ENCODE measurements at places on chromosomes 7 and 10.

DNA sequence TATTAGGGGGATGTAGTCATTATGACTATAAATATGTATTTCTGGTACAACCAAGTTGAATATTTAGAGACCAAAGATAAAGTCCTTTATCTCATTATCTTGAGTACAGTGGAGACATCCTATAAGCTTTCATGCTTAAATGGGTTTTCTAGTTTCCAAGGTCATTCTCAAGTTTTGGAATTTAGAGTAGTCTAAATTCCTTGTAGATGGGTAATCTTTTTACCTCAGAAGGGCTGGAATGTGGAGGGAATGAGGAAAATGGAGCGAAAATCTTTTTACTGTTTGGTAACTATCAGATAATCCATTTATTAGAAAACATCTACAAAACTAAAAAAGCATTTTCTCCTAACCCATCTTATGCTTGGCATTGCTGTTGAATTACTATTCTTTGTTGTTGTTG lies 181.3 kb downstream of the RNF133 start:
- no peak for DNase-seq

DNA sequence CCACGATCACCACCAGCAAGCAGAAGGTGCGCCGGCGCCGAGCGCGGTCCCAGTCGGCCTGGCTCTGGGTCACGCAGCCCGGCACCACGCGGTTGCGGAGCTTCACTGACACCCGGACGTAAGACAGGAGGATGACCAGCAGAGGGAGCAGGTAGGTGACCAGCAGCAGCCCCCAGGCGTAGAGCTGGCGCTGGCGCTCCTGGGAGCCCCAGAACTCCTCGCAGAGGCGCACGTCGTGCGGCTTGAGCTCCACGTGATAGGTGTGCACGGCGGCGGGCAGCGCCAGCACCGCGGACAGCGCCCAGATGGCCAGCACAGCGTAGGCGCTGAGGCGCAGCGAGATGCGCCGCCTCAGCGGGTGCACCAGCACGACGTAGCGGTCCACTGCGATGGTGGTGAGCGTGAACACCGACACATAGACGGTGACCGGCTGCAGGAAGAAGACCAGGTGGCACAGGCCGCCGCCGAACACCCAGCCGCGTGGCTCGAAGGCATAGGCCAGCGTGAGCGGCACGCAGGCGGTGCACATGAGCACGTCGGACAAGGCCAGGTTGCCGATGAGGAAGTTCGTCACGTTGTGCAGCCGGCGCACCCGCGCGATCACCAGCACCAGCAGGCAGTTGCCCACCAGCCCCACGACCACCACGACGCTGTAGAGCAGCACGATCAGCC lies 920 bp downstream of the PRLHR start:
- DNase-seq, result no peak

DNA sequence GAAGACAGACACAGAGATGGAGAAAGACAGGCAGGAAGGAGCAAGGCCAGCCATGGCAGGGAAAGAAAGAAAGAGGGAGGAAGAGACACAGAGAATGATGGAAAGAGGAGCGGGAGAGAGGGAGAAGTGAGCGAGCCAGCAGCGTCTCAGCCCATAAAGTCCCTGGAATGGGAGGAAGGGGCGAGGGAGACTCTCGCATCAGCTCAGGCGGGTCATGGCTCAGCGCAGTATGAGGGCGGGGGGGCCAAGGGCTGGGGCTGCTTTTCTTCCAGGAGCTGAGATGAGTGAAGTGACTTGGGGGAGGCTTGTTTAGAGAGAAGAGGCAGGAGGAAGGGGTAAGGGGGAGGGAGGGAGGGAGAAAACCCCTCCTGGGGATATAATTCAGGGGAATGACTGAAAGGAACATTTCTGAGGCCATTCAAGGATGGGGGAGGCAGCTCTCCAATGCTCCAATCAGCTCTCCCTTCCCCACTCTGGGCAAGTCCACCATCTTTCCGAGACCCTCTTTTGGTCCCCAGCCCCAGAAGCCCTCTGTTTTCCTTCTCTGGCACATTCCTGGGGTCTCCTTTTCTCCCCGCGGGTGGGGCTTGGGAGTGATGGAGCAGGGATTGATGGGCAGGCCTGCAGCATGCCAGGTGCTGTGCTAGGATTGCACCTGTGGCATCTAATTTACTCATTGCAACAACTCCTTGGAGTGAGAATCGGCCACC lies 87.9 kb downstream of the HIF1AN start:
- no peak for DNase-seq

DNA sequence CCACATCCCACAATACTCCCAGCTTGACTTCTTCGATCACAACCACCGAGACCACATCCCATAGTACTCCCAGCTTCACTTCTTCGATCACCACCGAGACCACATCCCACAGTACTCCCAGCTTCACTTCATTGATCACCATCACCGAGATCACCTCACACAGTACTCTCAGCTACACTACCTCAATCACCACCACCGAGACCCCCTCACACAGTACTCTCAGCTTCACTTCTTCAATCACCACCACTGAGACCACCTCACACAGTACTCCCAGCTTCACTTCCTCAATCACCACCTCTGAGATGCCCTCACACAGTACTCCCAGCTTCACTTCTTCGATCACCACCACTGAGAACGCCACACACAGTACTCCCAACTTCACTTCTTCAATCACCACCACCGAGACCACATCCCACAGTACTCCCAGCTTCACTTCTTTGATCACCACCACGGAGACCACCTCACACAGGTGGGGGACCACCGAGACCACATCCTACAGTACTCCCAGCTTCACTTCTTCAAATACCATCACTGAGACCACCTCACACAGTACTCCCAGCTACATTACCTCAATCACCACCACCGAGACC lies 8.6 kb downstream of the MUC3A start:
- no peak for DNase-seq

DNA sequence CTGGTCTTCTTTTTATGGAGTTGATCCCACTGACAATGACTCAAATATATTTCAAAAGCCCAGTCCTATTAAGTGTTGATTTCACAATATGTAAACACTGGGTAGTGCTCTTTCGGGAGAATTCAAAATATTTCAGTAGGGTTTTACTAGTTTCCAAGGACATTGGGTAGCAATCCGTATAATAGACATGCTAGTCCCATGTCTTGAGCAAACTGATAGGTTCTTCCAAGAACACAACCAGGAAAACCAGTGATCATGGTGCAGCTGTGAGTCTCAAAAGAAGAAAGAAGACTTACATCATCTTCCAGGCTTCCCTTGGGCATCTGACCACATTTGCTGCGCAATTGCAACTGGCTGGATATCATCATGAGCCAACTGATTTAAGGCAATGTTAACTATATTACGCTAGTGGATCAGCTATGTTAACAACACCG lies 59.3 kb upstream of the APBB1IP start:
- no peak for DNase-seq

- no peak for DNase-seq
Measured at GRCh38 chr7:125857606-125858005, 928.0 kb upstream of the POT1 start.

GRCh38 chr7:1361016-1361755 lies 98.1 kb downstream of the MICALL2 start:
- no peak for DNase-seq

GRCh38 chr7:19585761-19586160 lies 123.1 kb downstream of the POLR1F start:
- no peak for DNase-seq

DNA sequence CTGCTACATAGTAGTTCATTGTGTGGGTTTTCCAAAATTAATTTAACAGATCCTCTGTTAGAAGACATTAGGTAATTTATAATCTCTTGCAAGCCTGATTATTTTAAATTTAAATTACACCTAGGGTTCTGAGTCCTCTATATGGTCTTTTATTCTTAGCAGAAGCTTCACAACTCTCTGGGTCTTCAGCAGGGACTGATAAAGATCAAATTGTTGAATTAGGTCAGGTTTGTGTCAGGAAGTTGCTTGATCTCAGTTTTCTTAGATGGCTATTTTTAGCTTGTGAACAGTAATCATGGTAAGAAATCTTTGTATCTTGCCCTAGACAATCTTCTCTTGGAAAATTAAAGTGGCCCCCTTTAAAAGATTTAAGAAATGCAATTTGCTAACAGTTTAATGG lies 183.1 kb upstream of the HDAC9 start:
- DNase-seq, result no peak

- DNase-seq, result no peak
Measured at GRCh38 chr10:3424111-3424851, 251.7 kb upstream of the PITRM1 start.

- DNase-seq, result no peak
Measured at GRCh38 chr10:7998831-7999230, 55.7 kb upstream of the GATA3 start.

DNA sequence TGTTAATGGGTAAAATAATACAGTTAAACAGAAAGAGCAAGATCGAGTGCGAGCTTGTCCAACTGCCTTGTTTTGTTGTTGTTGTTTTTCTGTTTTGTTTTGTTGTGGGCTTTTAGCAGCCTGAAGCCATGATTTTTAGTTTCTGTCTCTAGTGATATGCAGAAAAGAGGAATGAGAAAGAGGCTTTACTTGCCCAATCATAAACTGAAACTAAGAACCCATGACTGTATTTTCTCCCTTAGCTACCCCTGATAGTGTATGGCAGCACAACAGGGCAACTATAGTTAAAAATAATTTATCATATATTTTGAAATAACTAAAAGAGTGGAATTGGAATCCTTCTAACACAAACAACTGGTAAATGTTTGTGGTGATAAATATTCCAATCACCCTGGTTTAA lies 493.9 kb downstream of the GLRX3 start:
- DNase-seq, result no peak

DNA sequence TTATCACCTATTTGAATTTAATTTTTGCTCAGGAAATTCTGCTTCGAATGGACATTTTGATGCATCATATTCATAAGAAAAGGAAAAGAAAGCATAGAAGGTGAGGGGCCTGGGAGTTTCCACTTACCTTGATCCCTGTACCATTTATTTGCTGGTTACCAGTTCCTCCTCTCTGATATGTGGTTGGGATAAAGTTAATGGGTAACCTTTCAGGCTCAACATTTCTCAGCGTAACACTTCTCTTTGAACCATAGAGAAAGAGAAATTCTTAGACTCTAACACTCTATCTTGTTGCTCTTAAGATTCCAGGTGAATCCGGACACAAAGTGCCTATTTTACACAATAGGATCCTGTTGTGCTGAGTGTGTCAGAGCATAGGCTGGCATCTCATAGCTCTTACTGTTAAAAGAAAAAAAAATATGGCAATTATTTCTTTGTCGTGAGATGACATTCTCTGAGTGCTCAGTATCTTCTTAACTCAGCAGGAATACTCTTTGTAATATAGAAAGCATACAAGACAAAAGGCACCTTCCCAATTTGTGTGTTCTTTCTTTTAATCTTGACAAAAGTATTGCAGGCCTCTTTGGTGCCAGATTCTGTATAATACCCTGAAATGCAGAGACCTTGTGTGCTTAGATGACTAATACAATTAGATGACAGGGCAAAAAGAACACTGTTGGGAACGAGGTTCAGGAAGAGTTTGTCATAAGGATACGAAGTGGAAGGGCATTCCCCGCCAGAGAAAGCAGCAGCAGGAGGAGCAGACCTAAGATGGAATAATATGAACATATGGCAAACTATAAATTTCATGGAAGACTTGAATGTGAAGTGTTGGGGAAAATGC lies 689.6 kb downstream of the NRG3 start:
- DNase-seq, result no peak

GRCh38 chr7:141410353-141411000 lies 140.7 kb upstream of the AGK start:
- no peak for DNase-seq

- DNase-seq, result no peak
Measured at GRCh38 chr10:48520184-48520506, 84.7 kb downstream of the ARHGAP22 start.

- DNase-seq, result no peak
Measured at GRCh38 chr7:48285373-48285772, 114.1 kb downstream of the ABCA13 start.

GRCh38 chr7:7476381-7476780 lies 59.3 kb downstream of the COL28A1 start:
- no peak for DNase-seq

Data from activated CD4-positive, CD25-positive, alpha-beta regulatory T cell treated with anti-CD3 and anti-CD28 coated beads, Interleukin-2, amount 50 U/mL, for 16 hours (primary cell).